Left ventricle myocardium superior (tissue), 1 donor: ENCODE measurements at places on chromosomes 4 and X. TPM values are rescaled to one million over a fixed set of nuclear protein-coding genes. Genes with fewer than 3 reads are reported as not detected.

DNA sequence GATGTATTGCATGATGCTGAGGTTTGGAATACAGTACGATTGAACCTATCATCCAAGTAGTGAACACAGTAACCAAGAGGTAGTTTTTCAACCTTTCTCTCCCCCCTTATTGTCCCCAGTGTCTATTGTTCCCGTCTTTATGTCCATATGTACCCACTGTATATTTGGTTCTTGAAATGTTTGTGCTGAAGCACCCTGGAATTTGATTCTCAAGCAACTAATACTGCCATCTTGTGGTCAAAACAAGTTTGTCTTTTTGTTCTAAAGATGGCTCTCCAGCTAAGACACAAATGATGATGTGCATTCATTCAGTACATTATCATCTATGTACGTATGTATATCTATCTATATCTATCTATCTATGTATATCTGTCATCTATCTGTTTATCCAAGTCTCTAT is 33.5 kb upstream of the DCX start:
- DNase-seq, result no peak

- no peak for DNase-seq
Observed at GRCh38 chr4:4395849-4396627, 9.1 kb downstream of the NSG1 start.

DNA sequence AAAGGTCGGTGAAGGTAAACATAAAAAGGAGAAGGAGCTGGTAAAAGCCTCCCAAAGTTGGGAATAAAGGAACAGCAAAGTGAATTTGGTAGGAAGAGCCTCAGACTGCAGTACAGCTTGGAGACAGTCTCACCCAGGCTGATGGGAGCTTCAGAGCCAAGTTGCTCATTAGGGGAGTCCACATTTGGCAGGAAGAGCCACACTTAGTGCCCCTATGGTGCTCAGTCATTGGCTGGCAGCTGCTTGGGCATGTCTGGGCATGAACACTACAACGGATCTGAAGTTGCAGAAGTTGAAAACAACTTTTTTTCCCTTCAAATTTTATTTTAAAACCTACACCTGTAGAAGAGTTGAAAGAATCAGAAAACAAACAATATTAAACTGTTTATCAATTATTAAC is 2497.3 kb downstream of the ARAP2 start:
- no peak for DNase-seq

ZAR1 gene
- not detected for total RNA-seq

ADD1 gene
- 228 TPM for total RNA-seq

ARMCX4 gene
- 5.5 TPM for total RNA-seq

UPF3B gene
- total RNA-seq, result 3.7 TPM

GRCh38 chr4:140304346-140304745 is 69.1 kb upstream of the SCOC start:
- no peak for DNase-seq

GRCh38 chr4:42632653-42633382 is 24.1 kb downstream of the ATP8A1 start:
- DNase-seq, result no peak

DRP2 gene
- total RNA-seq, result 0.05 TPM

RRAGB gene
- 9.9 TPM for total RNA-seq

DNA sequence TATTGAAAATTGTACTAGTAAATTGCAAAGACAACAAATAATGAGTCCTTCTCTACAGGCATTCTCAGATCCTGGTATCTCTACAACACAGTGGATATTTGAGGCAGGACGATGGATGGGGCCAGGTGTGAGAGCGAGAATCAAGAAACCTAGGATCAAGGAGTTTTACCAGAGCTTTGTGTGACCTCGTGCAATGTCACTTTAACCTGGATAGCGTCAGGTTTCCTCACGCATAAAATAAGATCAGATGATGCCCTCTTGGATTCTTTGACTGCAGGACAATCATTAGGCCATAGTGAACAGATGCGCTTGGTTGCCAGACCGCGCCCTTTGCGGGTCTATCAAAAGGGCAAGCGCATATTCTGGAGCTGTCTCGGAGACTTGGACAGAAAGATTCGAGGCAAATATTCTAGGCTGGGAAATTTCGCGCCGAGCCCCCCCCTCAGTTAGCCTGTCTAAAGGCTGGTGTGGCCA is 66.6 kb downstream of the FBXO8 start:
- no peak for DNase-seq

DNA sequence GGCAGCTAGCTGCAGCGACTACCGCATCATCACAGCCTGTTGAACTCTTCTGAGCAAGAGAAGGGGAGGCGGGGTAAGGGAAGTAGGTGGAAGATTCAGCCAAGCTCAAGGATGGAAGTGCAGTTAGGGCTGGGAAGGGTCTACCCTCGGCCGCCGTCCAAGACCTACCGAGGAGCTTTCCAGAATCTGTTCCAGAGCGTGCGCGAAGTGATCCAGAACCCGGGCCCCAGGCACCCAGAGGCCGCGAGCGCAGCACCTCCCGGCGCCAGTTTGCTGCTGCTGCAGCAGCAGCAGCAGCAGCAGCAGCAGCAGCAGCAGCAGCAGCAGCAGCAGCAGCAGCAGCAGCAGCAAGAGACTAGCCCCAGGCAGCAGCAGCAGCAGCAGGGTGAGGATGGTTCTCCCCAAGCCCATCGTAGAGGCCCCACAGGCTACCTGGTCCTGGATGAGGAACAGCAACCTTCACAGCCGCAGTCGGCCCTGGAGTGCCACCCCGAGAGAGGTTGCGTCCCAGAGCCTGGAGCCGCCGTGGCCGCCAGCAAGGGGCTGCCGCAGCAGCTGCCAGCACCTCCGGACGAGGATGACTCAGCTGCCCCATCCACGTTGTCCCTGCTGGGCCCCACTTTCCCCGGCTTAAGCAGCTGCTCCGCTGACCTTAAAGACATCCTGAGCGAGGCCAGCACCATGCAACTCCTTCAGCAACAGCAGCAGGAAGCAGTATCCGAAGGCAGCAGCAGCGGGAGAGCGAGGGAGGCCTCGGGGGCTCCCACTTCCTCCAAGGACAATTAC is 1.4 kb downstream of the AR start:
- DNase-seq, result peak; percentile 32

- no peak for DNase-seq
Observed at GRCh38 chr4:34258176-34258575, 1986.1 kb downstream of the ARAP2 start.

GRCh38 chrX:9464435-9465371 is at the start of gene TBL1X:
Gene TBL1X (plus strand): TSS chrX:9465058. CDS start chrX:9653587, 188,529 bp downstream.
- peak; percentile 79 for DNase-seq

GRCh38 chrX:110450050-110450449 is 91.4 kb downstream of the RTL9 start:
- peak; percentile 65 for DNase-seq

DNA sequence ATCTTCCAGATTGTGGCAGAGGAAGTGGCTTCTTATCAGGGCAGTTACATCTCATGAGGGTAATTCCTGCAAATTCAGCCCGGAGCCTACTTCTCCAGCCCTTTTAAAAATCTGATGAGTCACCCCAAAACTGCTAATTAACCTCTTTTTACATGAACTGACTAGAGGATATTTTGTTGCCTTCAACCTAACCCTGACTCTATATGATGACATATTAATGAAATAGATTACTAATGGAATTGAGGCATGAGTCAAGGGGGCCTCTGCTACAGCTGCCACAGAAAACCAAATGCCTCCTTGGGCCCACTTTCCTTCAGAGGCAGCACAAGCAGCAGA is 72.5 kb downstream of the QRFPR start:
- DNase-seq, result no peak
